Stimulated activated CD4-positive, alpha-beta T cell treated with anti-CD3 and anti-CD28 coated beads, Interleukin-15, amount 100 ng/mL, for 48 hours (primary cell): ENCODE measurements at places on chromosomes 7 and 10.

DNA sequence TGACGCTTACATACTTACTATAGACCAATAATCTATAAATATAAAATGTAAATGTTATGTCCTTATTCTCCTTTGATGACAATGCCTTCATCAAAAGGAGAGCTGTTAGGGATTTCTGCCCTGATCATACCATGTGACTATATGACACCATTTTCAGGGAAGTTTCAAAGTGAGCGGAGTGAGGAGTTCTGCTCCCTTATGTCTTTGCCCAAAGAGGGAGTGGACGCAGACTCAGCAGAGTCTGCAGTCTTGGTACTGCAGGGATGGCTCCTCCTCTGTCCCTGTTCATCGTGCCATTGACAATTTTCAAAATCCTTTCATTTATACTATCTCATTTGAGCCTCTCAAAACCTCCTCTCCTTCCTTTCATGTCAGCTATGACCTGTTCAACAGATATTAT is 27.9 kb downstream of the HYAL4 start:
- no peak for DNase-seq

DNA sequence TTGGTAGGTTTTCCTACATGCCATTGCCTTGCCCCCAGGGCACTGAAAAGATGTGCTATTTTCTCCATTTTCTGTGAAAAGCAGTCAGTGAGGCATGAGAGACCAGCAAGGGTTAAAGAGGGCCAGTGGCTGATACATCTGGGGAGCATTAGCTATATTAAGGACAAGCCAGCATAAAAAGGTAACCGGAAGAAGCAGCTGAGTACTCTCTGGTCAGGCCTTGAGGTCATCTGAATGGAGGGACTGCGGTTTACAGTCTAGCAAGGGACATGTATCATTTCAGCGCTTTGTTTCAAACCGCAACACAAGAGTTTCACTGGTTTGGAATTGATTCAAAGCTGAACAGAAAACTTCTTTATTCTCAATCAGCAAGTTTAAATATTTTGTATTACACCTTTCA is 120.4 kb downstream of the EPDR1 start:
- DNase-seq: no peak

- no peak for DNase-seq
Observed at GRCh38 chr7:1174881-1175596, 15.0 kb upstream of the ZFAND2A start.

- DNase-seq: no peak
Observed at GRCh38 chr7:8134089-8134733, 127.8 kb downstream of the ICA1 start.

DNA sequence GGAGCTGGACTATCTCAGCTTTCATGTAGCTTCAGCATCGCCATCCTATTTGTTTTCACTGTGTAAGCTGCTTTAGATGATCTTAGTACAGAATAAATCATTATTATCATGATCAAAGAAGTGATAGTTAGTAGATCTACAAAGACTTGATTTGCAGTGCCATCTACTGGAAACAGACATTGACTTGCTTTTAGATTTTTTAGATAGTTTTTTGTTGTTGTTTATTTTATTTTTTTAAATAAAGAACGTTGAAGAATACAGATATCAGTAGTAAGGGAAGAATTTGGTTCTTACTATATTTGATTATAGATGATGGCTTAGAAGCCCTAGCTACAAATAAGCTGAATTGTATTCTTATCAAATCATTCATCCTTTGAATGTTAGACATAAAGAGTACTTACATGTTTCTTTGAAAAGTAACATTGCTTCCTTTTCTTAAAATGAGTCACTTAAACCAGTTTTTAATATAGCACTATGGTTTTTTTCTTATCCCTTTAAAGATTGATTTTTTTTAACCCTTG is 6.3 kb upstream of the SFMBT2 start:
- no peak for DNase-seq

GRCh38 chr10:97292097-97292861 is at the start of gene ARHGAP19:
TSS of gene ARHGAP19 (minus strand) at chr10:97292637. CDS start at chr10:97292627, 10 bp downstream.
- peak; percentile 95 for DNase-seq

- DNase-seq: no peak
Observed at GRCh38 chr10:72910705-72911104, 17.2 kb downstream of the OIT3 start.

GRCh38 chr10:3074145-3074665 is 6.9 kb downstream of the PFKP start:
- no peak for DNase-seq

DNA sequence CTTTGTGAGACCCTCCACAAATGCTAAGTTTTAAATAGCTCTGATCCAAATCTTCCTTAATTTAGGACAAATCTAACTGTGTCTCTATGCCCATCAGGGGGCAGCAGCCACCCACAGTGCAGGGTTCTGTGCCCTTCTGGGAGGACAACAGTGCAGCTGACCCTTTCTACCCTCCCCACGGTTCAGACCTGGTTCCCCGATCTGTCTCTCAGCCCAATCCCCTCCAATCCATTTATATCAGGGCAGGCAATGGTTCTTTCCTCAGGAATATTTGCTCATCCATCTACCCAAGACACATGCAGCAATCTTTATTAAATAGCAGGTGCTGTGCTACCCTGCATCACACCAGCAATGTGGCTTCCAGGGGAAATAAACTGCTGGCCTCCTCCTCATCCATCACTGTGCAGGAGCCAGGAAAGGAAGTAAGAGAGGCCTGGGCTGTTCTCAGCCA is 4.0 kb upstream of the RBM28 start:
- no peak for DNase-seq
